ENCODE measurements at places on chromosomes 5 and 9. TPM values are rescaled to one million over a fixed set of nuclear protein-coding genes. Genes with fewer than 3 reads are reported as not detected.

The PLPPR1 gene
- total RNA-seq = not detected

The OTP gene
- total RNA-seq = 0.17 TPM

The LECT2 gene
- total RNA-seq = not detected

The LCN1 gene
- not detected for total RNA-seq

The TNFSF15 gene
- 10.3 TPM for total RNA-seq

The TLX3 gene
- total RNA-seq = not detected

DNA sequence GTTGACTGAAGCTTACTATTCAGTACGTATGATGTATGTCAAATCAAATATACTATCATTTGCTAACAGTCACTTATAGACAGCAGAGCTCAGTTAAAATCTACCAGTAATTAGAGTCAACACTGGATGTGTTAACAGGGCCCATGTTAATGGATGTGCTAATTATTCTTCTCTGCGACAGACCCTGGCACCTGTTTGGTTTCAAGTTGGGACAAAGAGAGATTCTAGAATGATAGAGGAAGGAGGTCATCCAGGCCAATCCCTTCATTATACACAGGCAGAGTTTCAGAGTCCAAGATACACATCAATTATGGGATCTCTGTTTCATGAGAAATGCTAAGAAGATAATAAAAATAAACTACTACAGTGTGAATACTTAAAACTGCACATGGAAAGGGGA is 615.0 kb downstream of the ZNF608 start:
- no peaks in the 10 kb centered on the region for H3K36me3 ChIP-seq
- no peak for DNase-seq
- no peaks in the 10 kb centered on the region for H3K4me1 ChIP-seq
- H3K27me3 ChIP-seq = no peaks in the 10 kb centered on the region

- no peaks in the 10 kb centered on the region for H3K4me1 ChIP-seq
- H3K27ac ChIP-seq = no peak overlapping the region
- no peaks in the 10 kb centered on the region for H3K27me3 ChIP-seq
- H3K4me3 ChIP-seq = no peak overlapping the region
Observed at GRCh38 chr5:21817668-21818369, 1035.3 kb downstream of the CDH12 start.

- no peaks in the 10 kb centered on the region for H3K4me1 ChIP-seq
- H3K27ac ChIP-seq = no peak overlapping the region
- no peaks in the 10 kb centered on the region for H3K36me3 ChIP-seq
- H3K4me3 ChIP-seq = no peak overlapping the region
Observed at GRCh38 chr9:122546196-122546595, 6.7 kb upstream of the OR1N2 start.

- H3K4me3 ChIP-seq = no peak overlapping the region
- H3K27ac ChIP-seq = no peak overlapping the region
- H3K36me3 ChIP-seq = no peaks in the 10 kb centered on the region
- no peak for DNase-seq
- H3K27me3 ChIP-seq = no peaks in the 10 kb centered on the region
Observed at GRCh38 chr9:106758911-106759310, 104.1 kb upstream of the ZNF462 start.

DNA sequence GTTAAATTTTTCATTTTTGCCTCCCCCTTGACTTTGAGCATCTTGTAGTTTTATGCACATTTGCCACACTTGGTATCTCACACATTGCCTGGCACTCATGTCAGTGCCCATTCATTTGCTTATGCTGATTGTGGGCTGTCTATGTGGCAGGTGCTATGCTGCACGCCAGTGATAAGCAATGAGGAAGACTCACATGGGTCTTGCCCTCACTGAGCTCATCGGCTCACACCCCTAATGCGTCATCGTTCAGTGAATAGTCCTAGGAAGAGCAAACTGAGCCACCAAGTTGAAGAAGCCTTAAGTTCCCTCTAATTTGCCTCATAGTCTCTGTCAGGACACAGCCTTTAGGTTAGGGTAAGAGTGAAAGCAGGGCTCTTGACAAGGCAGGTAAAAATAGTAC is 209.4 kb upstream of the IL12B start:
- H3K36me3 ChIP-seq = no peaks in the 10 kb centered on the region
- no peak overlapping the region for H3K4me3 ChIP-seq
- no peak overlapping the region for H3K27ac ChIP-seq
- H3K27me3 ChIP-seq = no peaks in the 10 kb centered on the region
- DNase-seq = no peak

GRCh38 chr5:88834499-88834898 is 48.5 kb downstream of the MEF2C start:
- H3K4me3 ChIP-seq = no peak overlapping the region
- no peaks in the 10 kb centered on the region for H3K27me3 ChIP-seq
- no peak for DNase-seq
- no peak overlapping the region for H3K27ac ChIP-seq
- no peaks in the 10 kb centered on the region for H3K36me3 ChIP-seq

GRCh38 chr9:6852243-6852963 is 94.6 kb downstream of the KDM4C start:
- peaks cover 10% of the 10 kb centered on the region for H3K4me1 ChIP-seq
- H3K27me3 ChIP-seq = no peaks in the 10 kb centered on the region
- no peak overlapping the region for H3K4me3 ChIP-seq
- no peak overlapping the region for H3K27ac ChIP-seq

GRCh38 chr5:127031147-127031862 is 947 bp upstream of the MARCHF3 start:
- H3K27ac ChIP-seq = peak overlapping the region; percentile 36
- H3K4me3 ChIP-seq = peak overlapping the region; percentile 84

GRCh38 chr9:95264954-95265615 is 52.4 kb downstream of the FANCC start:
- no peak overlapping the region for H3K27ac ChIP-seq
- H3K4me1 ChIP-seq = peaks cover 6% of the 10 kb centered on the region
- H3K4me3 ChIP-seq = no peak overlapping the region

DNA sequence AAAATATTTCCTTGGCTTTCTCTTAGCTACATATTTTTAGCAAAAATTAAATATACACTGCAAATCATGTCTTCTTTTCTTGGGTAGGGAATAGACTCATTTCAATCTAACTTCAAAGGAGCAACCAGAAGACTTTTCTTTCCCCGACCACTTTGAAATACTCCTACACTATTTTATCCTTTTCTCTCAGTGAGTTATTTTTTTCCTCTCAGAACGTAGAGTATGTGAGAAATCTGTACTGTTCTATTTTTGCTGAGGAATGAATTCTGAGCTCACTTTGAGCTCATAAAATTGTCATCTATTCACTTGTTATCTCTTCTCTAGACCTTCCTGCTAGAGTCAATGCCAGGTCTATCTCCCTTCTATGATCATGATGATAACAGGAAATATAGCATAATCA is 22.2 kb upstream of the DAPK1 start:
- no peaks in the 10 kb centered on the region for H3K36me3 ChIP-seq
- DNase-seq = no peak
- H3K27ac ChIP-seq = no peak overlapping the region
- H3K4me1 ChIP-seq = no peaks in the 10 kb centered on the region
- no peaks in the 10 kb centered on the region for H3K27me3 ChIP-seq

- DNase-seq = no peak
- H3K4me3 ChIP-seq = no peak overlapping the region
Observed at GRCh38 chr9:20570087-20570486, 52.2 kb downstream of the MLLT3 start.

- H3K4me3 ChIP-seq = no peak overlapping the region
- H3K4me1 ChIP-seq = peaks cover 35% of the 10 kb centered on the region
- H3K27me3 ChIP-seq = no peaks in the 10 kb centered on the region
- no peaks in the 10 kb centered on the region for H3K36me3 ChIP-seq
- H3K27ac ChIP-seq = no peak overlapping the region
Observed at GRCh38 chr9:112755016-112755427, 4.5 kb downstream of the SNX30 start.

DNA sequence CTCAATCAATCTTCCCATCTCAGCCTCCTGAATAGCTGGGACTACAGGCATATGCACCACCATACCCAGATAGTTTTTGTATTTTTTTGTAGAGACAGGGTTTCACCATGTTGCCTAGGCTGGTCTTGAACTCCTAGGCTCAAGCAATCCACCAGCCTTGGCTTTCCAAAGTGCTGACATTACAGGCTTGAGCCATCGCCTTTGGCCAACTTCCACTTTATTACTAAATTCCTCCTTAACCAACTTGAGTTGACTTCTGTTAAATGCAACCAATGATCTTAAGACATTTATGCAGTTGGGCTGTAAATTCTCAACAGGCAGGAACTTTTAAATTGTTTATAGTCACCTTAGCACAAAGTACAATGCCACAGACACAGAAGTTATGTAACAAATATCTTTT is 2.8 kb downstream of the LARS1 start:
- no peak overlapping the region for H3K4me3 ChIP-seq
- H3K4me1 ChIP-seq = peaks cover 7% of the 10 kb centered on the region
- H3K27ac ChIP-seq = no peak overlapping the region
- H3K27me3 ChIP-seq = no peaks in the 10 kb centered on the region
- peaks cover 8% of the 10 kb centered on the region for H3K36me3 ChIP-seq
- no peak for DNase-seq

- no peaks in the 10 kb centered on the region for H3K4me1 ChIP-seq
- H3K36me3 ChIP-seq = no peaks in the 10 kb centered on the region
- no peak overlapping the region for H3K27ac ChIP-seq
- DNase-seq = no peak
- no peak overlapping the region for H3K4me3 ChIP-seq
- H3K27me3 ChIP-seq = no peaks in the 10 kb centered on the region
Observed at GRCh38 chr5:71589903-71590302, 2.8 kb downstream of the MCCC2 start.

DNA sequence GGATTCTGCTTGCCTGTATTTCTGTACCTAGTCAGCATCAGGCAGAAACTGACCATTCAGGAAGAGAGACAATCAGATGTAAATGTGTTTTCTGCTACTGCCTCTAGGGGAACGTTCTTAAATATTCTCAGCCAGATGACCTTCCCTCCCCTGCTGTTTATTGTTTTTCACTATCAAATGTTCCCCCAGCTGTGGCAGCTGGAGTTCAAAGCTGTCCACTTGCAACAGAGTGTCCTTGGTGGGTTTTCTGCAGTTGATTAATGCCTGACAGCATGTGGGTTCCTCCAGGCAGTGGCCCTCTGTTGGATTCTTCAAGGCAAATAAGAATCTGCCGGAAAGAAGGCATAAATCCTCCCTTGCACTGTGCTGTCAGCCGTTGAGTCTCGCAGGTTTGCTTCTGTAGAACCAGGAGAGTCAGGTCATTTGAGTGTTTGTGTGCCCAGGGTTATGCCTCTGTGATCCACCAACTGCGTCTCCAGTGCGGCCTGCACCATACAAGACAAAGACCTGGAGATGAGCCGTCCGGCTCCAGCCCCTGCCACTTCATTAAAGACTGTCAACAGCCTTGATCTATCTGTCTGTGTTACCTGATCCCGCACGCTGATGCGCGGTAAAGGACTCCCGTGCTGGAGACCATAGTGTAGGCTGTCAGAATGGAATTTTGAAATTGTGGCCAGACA is 203.4 kb downstream of the GADD45G start:
- no peaks in the 10 kb centered on the region for H3K36me3 ChIP-seq
- no peak for DNase-seq
- peaks cover 49% of the 10 kb centered on the region for H3K4me1 ChIP-seq
- H3K27me3 ChIP-seq = no peaks in the 10 kb centered on the region

DNA sequence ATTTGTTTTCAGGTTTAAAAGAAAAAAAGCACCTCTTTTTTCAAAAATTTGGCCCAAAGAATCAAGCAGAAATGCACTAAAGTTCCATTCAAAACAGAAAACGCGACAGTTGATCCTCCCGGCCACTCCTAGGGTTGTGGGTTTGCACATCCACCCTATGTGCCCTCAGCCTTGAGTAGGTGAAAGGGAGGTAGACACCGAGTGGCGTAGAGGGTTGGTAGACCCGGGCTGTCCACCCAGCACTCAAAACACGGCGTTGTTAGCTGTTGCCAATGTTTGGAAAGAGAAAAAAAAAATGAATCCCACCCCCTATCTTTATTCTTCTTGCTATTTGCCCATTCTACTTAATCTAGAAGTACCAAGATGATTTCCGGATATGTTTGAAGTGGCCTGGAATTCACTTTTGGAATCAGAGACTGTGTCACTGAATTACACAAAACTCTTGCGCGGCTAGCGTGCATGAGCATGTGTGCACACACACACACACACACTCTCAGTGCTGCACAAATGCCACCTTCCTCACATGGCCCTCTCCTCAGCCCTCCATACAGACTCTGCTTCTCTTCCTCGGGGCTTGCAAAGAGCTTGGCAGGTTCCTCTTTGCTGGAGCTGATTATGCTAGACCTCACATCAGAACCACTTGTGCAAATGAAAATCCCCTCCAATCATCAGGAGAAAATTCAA is 110.2 kb upstream of the HAND1 start:
- peaks cover 12% of the 10 kb centered on the region for H3K27me3 ChIP-seq
- no peaks in the 10 kb centered on the region for H3K36me3 ChIP-seq
- no peak overlapping the region for H3K4me3 ChIP-seq
- H3K27ac ChIP-seq = no peak overlapping the region
- DNase-seq = no peak

- no peak overlapping the region for H3K27ac ChIP-seq
- no peak overlapping the region for H3K4me3 ChIP-seq
- DNase-seq = no peak
- no peaks in the 10 kb centered on the region for H3K4me1 ChIP-seq
- H3K27me3 ChIP-seq = peaks cover 37% of the 10 kb centered on the region
- no peaks in the 10 kb centered on the region for H3K36me3 ChIP-seq
Observed at GRCh38 chr9:132811985-132812384, 66.1 kb downstream of the AK8 start.

DNA sequence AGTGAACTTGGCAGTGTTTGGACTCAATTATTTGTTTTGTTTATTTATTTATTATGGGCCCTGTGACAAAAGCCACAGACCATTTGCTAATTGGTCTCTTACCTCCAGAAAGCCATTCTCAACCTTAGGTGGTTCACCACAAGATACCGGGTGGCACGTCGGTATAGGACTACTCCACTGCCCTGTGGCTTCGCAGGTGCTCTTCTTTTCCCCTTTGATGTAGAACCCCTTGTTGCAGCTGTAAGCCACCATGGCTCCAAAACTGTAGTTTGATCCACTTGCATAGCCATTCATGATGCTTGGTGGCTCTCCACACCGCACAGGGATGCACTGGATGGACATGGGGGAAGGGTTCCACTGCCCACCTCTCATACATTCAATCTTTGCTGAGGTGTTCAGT is 73.3 kb upstream of the TXNDC8 start:
- no peaks in the 10 kb centered on the region for H3K4me1 ChIP-seq
- peaks cover 2% of the 10 kb centered on the region for H3K27me3 ChIP-seq
- no peak overlapping the region for H3K27ac ChIP-seq
- H3K36me3 ChIP-seq = no peaks in the 10 kb centered on the region
- H3K4me3 ChIP-seq = no peak overlapping the region

- DNase-seq = no peak
- H3K27me3 ChIP-seq = peaks cover 5% of the 10 kb centered on the region
- no peaks in the 10 kb centered on the region for H3K4me1 ChIP-seq
- no peaks in the 10 kb centered on the region for H3K36me3 ChIP-seq
- no peak overlapping the region for H3K27ac ChIP-seq
Observed at GRCh38 chr5:82858151-82859025, 218.8 kb downstream of the TMEM167A start.

- no peaks in the 10 kb centered on the region for H3K27me3 ChIP-seq
- no peaks in the 10 kb centered on the region for H3K4me1 ChIP-seq
Observed at GRCh38 chr5:39829441-39829840, 404.7 kb upstream of the DAB2 start.

DNA sequence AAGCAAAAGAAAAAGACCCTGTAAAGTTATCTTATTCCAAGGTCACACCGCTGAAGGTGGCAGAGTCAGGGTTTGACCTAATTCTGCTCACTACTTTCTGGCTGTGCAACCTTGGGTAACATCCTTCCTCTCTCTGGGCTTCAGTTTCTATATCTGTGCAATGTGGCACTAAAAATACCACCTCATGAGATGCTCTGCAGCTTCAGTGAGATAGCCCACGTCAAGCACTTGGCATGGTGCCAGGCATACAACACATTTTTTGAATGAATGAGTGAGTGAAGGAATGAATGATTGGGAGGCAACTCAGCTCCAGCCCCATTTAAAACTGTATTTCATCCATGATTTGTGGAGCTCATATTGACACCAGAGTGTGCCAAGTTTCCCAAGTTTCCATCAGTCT is 62.3 kb downstream of the FOXI1 start:
- no peak overlapping the region for H3K4me3 ChIP-seq
- no peak for DNase-seq
- no peaks in the 10 kb centered on the region for H3K4me1 ChIP-seq
- H3K27ac ChIP-seq = no peak overlapping the region
- no peaks in the 10 kb centered on the region for H3K27me3 ChIP-seq
